Activated CD4-positive, alpha-beta T cell treated with anti-CD3 and anti-CD28 coated beads, Interleukin-10, Interleukin-2, amounts not matched to agents 100 ng/mL and 50 ng/mL, durations not matched to agents 16 hours and 8 hours (primary cell): ENCODE measurements at places on chromosomes 6 and 20.
A peak's percentile ranks its signal among the peaks of the same experiment; 100 is the strongest.

GRCh38 chr6:54847799-54848597 is 1.4 kb downstream of the FAM83B start:
- no peak for DNase-seq

DNA sequence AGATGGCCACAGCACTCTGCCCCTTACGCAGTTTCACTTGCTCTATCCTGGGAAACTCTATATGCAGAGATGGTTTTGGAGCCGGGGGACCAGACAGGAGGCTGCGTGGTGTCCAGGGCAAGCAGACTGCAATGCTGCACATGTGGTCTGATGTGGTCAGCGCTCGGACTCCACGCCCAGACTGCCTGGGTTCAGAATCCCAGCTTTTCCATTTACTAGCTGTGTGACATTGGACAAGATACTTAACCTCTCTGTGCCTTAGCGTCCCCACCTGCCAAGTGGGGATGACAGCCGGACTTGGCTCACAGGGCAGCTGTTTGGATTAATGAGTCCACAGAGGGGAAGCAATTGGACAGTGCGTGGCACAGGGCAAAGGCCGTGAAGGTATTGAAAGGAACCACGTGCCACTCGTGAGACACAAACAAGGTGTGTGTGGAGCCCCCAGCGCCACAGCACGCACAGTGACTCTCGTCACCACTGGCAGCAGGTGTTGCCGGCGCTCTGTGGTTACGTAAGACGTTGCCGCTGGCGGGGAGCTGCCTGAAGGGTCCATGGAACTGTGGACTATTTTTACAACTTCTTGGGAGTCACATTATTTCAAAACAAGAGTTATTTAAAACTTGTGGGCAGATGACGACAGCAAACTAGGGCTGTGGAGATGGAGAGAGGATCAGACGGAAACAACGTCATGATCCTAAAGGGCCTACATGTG is 201.4 kb downstream of the PREX1 start:
- no peak for DNase-seq

GRCh38 chr6:163333701-163334663 is 80.5 kb upstream of the QKI start:
- no peak for DNase-seq

GRCh38 chr6:142292166-142292924 is 9.5 kb upstream of the ADGRG6 start:
- no peak for DNase-seq

DNA sequence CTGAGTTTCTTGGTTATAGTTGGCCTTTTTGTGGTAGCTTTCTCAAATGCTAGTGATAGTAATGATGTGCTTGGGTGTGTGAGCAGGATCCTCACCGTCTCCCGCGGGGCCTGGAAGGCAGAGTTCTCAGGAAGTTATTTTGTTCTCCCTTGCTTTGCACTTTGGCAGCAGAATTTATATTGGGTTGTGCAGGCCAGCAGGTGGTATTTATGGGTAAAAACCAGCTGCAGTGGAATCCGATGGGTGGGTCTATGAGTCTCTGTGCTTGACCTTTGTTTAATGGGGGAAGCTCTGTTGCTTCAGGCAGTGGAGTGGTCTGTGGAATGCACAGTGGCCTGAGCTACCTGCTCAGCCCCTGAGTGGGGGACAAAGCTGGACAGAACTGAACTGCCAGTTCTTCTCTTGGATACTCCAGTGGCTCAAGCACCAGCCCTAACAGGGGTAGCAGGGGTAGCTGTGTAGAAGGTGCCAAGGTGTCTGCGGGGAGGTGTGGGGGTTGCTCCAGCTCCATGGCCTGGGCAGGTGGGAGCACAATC is 27.3 kb downstream of the IGF2R start:
- DNase-seq = no peak

DNA sequence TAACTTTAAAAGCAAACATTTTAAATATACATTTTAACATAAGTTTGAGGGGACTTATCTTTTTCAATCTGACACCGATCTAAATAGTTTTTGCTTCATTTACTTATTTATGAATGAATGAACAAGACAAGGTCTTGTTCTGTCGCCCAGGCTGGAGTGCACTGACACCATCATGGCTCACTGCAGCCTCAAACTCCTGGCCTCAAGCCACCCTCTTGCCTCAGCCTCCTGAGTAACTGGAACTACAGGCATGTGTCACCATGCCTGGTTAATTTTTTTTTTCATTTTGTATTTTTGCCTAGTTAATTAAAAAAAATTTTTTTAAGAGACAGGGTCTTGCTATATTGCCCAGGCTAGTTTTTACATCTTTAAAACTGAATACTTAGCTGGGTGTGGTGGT is 25.4 kb downstream of the FBXO9 start:
- no peak for DNase-seq

GRCh38 chr6:1695546-1696462 is 86.1 kb downstream of the FOXC1 start:
- no peak for DNase-seq

- DNase-seq = no peak
These were observed 62.5 kb upstream of the PTGIS start for GRCh38 chr20:49630396-49630951.

DNA sequence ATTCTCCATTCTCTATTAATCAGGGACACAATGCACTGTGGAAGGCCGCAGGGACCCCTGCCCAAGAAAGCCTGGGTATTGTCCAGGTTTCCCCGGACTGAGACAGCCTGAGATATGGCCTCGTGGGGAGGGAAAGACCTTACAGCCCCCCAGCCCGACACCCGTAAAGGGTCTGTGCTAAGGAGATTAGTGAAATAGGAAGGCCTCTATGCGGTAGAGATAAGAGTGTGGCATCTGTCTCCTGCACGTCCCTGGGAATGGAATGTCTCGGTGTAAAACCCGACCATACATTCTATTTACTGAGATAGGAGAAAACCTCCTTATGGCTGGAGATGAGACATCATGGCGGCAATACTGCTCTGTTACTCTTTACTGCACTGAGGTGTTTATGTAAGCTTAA is 15.7 kb upstream of the EIF2S2 start:
- no peak for DNase-seq

DNA sequence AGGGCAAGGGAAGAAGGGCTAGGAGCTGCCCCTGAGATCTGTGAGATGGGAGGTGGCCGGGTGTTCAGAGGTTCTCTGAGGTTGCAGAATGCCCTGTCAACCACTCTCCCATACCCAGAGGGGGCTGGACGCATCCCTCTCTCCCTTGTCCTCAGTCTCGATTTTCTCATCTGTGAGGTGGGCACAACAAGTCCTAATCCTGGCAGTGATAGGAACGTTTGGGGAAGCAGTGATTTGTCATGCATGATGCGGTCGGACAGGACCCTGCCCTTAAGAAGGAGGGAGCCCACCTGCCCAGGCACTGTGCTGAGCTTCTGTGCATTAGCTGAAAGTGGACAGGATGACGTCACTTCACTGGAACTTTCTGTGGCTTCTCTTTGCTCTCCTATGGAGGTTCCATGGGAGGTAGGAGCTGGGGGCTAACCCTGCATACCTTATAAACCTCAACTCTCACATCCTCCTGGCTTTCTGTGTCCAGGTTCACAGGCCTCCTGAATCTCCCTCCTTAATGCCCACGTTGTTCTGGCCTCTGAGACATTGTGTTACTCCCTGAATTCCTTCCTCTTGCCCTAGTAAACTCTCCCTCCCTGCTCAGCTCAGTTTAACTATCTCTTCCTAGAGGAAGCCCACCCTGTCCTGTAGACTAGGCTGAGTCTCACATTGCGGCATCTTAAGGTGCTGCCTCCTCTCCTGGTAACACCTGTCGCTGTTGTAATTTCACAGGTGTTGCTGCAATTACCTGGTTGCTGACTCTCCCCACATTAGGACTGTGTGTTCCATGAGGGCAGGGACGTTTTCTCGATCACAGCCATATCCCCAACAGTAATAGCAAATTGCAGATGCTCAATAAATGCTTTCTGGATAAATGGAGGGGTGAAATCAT is 30.1 kb upstream of the CSNK2A1 start:
- no peak for DNase-seq

DNA sequence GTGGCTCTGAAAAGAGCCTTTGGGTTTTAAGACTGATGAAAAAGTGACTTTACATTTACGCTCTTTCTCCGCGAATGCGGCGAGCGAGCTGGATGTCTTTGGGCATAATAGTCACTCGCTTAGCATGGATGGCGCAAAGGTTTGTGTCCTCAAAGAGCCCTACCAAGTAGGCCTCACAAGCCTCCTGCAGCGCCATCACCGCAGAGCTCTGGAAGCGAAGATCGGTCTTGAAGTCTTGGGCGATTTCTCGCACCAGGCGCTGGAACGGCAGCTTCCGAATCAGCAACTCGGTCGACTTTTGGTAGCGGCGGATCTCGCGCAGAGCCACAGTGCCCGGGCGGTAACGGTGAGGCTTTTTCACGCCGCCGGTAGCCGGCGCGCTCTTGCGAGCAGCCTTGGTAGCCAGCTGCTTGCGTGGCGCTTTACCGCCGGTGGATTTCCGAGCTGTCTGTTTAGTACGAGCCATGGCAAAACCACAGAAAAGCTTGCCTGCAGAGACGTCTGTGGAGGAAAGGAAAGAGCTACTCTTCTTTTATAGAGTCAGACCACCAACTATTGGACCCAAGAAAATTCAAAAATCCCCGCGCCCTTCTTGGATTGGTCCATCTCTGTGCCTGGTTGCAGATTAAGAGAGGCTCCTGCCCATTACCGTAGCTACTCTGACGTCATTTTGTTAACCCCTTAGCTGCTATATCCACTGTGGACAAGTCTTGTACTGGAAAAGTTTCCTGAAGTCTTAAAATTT is 55.5 kb upstream of the HFE start:
- DNase-seq = peak; percentile 97

GRCh38 chr20:21739682-21740081 is 34.2 kb downstream of the PAX1 start:
- no peak for DNase-seq

DNA sequence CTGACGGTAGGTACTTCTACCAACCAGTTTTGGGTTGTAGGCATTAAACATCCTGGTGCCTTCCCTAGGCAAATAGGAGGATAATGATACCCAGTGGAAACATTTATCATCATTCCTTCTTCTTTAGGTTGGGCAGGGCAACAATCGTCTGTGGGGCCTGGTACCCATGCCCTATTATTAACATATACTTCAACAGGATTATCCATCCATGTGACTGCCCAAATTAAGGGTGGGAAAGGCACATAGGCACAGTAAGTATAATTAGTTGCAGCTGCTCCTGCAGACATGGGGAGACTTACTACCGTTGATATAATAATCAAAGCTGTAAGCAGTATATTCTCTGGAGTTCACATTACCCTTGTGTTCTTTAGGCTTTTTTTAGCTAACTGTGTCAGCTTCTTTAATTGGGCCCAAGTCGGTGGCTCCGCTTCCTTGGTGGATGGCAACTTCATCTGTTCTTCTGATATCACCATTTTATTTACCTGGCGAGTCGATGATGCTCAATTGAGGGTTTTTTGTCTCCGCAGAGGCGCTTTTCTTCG is 16.8 kb downstream of the RPL7L1 start:
- no peak for DNase-seq

- DNase-seq = no peak
These were observed 26.1 kb upstream of the FOXF2 start for GRCh38 chr6:1363298-1363697.

DNA sequence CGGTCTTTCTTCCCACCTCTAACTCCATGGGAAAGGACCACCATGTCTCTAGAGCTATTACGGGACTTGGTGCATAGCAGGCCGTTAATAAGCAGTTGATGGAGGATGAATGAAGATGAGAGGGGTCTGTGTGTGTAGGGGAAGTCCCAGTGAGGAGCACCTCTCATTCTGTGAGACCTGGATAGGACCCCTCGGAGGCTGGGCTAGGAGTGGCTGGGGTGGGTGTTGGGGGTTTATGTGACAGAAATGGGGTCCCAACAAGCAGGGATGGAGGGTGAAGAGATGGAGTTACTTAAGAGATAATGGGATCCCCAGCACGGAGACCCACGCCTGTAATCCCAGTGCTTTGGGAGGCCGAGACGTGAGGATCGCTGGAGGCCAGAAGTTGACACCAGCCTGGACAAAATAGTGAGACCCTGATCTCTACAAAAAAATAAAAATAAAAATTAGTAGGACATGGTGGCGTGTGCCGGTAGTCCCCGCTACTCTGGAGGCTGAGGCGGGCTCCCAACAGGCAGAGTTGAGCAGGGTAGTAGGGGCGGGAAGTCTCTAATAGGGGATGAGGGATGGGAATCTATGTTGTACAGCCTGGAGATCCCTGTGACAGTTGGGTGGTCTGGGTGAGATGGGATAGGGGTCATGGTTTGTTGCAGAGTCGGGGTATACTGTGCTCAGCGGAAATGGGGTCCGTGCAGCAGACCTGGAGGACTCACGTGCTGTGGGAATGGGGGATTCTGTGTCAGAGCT is 677 bp upstream of the ZNF341 start:
- no peak for DNase-seq

DNA sequence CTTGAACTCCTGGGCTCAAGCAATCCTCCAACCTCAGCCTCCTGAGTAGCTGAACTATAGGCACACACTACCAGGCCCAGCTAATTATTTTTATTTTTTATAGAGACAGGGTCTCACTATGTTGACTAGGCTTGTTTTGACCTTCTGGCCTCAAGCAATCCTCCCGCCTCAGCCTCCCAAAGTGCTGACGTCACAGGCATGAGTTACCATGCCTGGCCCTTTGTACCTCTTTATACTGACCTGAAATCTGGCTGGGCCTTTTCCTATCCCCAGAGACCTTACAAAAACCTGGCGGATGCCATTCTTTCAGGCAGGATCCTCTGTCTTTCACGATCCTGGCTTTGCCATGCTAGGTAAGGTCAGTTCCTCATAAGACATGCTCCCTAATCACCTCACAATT is 11.5 kb downstream of the WFDC3 start:
- no peak for DNase-seq

DNA sequence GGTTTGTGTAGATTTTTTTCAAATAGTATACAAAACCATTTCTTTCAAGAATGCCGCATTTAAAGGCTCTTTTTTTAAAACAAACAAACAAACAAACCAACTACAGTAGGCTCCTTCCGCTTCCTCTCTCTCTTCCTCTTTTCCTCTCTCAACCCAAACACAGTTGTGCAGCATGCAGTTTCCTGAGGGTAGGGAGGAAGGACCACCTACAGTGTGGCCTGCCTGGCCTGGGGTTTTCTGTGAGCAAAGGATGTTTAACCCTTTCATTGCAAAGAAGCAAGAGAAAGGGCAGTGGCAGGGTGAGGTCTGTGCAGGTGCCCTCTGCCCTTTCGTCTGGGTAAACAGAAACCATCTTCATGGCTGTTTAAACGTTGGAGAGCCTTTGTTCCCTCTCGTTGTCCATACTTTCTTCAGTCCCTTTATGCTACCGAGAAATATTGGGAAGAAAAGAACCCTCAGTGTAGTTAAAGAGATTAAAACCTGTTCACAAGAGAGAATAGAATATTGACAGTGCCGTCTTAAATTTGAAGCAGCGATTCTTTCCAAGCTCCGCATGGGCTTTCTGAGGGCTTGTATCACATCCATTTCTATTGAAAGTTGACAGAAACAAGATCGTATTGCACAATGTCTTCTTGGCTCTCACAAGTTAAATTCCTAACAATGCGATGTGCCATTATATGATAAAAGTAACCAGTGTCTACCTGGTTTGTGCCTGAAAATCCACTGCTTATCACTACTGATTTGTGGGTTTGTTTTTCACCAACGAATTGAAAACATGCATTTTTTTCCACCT is 215.5 kb upstream of the SNX9 start:
- DNase-seq = no peak

DNA sequence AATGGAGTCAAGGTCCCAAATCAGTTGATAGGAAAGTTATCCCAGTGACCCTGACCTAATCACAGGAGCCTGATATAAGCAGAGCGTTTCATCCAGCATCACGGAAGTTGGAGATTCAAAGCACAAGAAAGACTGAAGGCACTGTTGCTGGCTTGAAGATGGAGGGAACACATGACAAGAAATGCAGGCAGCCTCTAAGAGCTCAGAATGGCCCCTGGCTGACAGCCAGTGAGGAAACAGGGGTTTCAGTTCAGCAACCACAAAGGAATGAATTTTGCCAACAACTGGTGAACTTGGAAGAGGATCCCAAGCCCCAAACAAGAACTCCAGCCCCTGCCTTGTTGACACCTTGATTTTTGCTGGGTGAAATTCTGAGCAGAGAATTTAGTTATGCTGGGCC is 778.5 kb downstream of the MAFB start:
- DNase-seq = no peak
